ENCODE measurements at places on chromosomes 2 and 18.

DNA sequence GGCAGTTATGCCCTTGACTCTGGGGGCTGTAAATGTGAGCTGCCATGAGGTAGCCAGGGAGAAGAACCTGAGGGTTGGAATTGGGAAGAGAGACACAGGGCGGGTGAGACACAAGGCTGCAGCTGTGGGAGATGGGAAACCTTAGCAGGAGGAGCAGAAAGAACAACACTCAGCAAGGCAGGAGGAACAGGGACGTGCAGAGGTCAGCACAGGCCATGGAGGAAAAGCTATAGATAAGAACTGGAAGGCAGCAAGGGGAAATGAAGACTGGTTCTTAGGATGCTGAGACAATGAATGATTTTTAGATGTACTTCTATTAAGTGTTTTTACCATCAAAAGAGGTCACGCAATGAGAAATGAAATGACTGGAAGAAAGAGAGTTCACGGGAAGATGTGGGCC, 80.2 kb downstream of the USP40 start:
- DNase-seq: no peak

- DNase-seq: no peak
These were observed 10.9 kb downstream of the WNT10A start for GRCh38 chr2:218891275-218892135.

DNA sequence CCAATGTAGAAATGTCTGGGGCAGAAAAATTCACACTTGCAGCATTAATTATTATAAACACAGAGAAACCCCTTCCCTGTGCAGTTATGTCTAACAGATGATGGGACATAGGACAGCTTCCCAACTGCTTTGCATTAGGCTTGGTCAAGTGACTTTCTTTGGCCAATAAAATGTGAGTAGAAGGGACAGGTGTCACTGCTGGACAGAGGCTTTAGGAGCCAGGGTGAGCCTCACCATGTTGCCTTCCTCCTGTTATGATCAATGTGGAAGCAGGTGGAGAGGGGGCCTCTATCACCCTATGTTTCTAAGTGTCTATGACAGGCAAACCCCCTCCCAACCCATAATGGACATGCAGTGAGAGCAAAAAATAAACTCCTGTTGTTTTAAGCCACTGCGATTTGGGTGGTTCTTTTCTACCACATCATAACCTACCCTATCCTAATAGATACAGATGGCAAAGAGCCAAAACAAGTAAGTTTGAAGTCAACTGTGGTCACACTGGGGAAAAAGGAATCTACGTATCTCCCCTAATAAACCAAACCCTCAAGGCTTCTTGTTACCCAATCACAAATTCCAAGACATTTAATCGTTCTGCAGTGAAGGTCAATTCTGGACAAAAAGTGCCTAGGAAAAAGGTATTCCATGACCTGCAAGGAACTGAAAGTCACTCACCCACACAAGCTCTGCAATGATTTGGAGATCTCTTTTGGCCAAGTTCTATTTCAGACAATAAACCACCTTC, 28.6 kb upstream of the POU3F3 start:
- no peak for DNase-seq

DNA sequence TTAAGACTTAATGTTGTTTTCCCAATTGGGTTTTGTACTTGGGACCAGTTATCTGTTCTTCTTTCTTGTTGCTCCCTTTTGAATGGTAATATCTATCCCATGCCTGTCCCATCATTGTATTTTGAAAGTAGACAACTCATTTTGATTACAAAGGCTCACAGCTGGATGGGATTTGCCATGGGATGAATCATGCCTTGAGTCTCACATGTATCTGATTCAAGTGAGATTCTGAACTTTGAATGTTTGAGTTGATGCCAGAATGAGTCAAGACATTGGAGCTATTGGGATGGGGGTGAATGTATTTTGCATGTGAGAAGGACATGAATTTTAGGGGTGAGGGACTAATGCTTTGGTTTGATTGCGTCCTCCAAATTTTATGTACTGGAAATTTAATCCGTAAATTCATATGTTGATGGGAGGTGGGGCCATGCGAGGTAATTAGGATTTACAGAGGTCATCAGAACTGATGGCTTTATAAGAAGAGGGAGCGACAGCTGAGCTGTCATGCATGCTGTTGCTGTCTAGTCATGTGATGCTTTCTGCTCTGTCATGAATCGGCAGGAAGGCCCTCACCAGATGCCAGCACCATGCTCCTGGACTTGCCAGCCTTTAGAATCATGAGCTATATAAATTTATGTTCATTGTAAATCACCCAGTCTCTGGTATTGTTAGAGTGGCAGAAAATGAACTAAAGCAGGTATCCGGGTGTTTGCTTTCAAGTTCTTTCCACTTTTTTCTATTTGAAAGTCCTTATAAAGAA, 741.3 kb upstream of the RAB6C start:
- peak; percentile 58 for DNase-seq

DNA sequence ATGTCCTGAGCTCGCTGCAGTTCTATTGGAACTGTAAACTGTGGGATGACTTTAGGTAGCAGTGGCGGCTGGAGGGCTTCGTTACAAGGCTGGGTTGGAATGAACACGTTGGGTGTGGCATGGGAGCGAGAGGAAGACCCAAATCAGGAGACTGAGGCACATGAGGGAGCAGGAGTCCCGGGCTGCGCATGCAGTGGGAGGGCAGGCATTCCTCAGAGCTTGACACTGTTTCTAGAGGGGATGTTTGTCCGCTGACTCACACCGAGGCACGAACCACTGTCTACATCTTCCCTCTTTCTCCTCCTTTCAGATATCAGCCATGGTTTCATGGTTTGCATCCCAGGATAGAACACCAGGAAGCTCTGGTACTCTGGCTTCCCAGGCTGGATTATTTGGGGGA, 40.6 kb upstream of the LAMA1 start:
- DNase-seq: peak; percentile 19

GRCh38 chr18:26978812-26979341, 113.4 kb upstream of the AQP4 start:
- DNase-seq: no peak

DNA sequence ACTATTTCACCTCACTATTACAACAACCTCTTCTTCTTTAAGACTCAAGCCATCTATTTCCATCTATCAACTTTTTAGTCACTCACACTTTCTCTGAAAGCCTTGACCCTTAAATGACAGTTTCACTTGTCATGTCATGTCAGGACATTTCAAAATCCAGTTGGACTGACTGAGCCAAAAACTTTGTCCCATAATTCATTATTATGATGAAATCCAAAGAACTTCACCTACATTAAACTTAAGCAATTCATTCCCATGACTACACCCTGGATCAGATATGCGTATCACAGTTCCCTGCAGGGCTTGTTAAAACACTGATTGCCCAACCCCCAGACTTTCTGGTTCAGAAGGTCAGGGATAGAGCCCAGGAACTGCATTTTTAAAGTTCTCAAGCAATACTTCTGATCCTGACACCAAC, 26.5 kb downstream of the LDAH start:
- no peak for DNase-seq

DNA sequence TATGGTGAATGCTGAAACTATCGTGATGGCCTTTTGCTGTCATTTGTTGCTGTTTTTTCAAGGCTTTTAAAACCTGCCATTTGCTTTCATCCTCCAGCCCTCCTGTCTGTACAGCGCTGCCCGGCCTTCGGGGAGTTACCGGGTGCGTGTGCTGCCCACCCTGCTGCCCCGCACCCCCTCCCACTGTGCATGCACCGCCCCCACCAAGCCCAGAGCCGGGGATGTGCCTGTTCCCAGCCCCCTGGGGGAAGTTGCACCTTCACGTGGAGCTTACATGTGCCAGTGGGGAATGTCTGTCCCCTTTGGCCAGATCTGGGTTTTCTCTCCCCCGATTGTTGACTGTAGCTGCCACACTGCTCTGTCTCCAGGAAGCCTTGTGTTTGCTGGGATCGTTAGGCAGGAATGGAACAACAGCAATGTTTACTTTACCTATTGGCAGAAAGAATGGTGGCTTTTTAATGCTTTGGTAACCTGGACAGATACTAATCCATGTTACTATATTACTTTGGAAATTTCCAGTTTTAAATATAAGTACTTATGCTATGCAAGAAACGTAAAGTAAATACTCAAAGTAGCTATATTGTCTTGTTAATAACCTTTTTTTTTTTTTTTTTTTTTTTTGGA, 64.8 kb upstream of the RBM44 start:
- DNase-seq: no peak

GRCh38 chr2:222504191-222504590, 79.8 kb downstream of the SGPP2 start:
- no peak for DNase-seq

- DNase-seq: no peak
These were observed 925.0 kb upstream of the GYPC start for GRCh38 chr2:125730921-125731320.

- no peak for DNase-seq
These were observed 14.0 kb downstream of the STRADB start for GRCh38 chr2:201465524-201465971.

DNA sequence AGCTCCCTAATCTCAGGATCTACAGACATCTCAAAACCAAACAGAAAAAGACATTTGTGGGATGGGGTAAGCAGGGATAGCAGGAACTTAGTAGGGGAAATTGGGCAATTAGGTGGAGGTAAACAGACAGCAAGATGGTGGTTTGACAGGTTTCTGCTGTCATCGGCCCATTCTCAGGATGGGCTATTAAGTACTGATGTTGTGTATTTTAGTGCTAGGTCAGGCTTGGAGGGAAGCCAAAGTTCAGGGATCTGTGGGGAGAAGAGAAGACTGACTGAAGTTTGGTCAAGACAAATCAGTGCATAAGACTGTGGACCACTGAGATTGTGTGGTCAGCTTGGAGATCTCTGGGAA, 96.8 kb upstream of the THUMPD2 start:
- DNase-seq: no peak

GRCh38 chr18:69209761-69210160, 190.9 kb upstream of the DOK6 start:
- no peak for DNase-seq

- DNase-seq: peak; percentile 97
These were observed 154.0 kb downstream of the SATB2 start for GRCh38 chr2:199303728-199304177.

DNA sequence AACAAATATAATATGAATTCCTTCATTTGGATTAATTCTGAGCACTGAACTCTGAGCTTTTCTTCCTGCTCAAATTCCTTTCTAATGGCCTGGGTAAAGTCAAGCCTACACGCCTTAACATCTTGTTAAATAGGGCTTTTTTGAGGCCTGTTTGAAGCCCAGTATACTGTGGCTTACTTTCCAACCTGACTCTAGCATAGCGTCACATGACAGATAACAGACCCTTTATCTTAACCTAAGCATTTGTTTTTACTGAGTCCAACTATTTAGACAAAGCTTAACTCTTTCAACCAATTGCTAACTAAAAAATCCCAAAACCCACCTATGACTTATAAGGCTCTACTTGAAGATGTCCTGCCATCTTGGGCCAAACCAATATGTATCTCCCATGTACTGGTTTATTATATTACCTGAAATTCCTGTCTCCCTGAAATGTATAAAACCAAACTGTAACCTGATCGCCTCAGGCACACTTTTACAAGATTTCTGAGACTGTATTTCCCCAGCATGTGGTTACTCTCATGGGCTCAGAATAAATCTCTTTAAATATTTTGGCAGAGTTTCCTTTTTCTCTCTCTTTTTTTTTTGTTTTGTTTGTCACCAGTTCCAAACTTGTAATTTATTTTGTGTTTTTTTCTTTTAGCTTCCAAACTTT, 271.1 kb upstream of the VWC2L start:
- no peak for DNase-seq

DNA sequence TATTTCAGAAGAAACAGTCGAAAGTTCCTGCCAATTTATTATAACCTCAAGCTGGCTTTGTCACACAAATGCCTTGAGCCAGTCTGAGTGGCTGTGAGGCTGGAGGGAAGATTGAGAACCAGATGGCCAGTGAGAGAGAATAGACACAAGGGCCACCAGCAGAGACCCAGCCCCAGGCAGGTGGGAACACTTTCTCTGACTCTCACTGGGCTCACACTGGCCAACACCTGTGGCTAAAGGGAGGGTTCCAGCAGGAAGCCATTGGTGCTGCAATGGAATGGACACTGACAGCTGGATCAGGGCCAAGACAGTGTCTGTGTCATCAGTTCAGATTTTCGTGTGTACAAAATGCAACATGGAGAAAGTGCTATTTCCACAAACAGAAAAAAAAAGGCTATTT, 29.9 kb downstream of the LOXHD1 start:
- DNase-seq: no peak

DNA sequence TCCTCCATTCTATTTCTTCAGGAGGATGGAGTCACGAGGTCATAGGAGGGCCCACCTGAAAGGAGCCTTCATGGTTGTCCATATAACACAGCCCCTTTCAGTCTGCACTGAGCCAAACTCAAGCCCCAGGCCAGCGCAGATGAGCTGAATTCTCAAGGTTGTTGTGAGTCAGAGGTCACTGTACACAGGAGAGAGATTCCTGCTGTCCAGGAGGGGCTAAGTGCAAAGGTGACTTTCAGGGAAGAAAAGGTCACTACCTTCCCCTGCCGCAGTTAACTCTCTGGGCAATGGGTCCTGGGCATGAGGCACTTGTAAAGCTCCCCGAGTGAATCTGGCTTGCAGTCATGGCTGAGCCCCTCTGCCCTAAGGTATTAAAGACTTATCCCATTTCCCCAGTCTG, 150.7 kb downstream of the CTIF start:
- no peak for DNase-seq

DNA sequence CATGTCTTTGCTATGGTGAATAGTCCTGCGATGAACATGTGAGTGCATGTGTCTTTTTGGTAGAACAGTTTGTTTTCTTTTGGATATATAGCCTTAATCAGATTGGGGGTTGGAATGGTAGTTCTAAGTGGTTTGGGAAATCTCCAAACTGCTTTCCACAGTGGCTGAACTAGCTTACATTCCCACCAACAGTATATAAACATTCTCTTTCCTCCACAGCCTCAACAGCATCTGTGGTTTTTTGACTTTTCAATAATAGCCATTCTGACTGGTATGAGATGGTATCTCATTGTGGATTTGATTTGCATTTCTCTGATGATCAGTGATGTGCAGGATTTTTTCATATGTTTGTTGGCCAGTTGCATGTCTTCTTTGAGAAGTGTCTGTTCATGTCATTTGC, 112.2 kb upstream of the SESTD1 start:
- no peak for DNase-seq

DNA sequence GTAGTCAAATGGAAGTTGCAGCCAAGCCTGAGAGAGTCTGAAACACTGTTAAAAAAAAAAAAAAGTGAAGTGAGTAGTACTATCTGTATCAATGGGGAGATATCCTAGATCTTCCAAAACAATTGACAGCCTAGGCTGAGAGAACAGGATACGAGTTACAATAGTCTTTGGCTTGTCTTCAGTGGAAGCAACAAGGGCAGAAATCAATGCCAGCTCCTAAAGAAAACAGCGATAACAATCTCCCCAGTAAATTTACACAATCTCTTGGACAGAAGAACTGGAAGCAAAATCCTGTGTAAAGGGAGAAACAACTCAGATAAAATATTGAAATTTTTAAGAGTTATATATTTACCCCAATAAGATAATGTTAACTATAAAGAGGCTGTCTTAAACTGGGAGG, 508.7 kb downstream of the LRRTM4 start:
- DNase-seq: no peak

- DNase-seq: no peak
These were observed 76.9 kb downstream of the NXPH2 start for GRCh38 chr2:138703242-138703641.
